CD4-positive, alpha-beta T cell treated with Interferon gamma for 1 hour (primary cell): ENCODE measurements at places on chromosomes 5 and 9.
A peak's percentile ranks its signal among the peaks of the same experiment; 100 is the strongest.

GRCh38 chr9:71147368-71147767, 25.9 kb upstream of the TRPM3 start:
- DNase-seq = no peak

DNA sequence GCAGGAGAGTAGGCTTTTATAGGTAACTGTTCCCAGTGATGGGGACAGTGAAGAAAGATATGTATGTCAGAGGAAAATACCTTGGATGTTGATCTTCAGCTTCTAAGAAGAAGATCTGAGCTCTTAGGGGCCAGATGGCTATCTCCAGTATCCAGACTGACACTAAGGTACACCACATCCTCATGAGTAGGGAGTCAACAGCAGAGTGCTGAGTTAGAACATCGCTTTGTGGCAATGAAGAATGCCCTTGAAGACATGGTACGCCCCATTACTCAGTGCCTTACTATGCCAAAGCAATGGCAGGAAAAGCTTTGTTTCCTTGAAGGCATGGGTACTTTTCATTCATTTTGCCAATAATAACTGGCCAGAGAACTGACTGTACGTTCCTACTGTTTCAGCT, 263.7 kb downstream of the CEMIP2 start:
- DNase-seq = no peak

- DNase-seq = no peak
Observed at GRCh38 chr9:37564916-37565315, 11.3 kb downstream of the FBXO10 start.

DNA sequence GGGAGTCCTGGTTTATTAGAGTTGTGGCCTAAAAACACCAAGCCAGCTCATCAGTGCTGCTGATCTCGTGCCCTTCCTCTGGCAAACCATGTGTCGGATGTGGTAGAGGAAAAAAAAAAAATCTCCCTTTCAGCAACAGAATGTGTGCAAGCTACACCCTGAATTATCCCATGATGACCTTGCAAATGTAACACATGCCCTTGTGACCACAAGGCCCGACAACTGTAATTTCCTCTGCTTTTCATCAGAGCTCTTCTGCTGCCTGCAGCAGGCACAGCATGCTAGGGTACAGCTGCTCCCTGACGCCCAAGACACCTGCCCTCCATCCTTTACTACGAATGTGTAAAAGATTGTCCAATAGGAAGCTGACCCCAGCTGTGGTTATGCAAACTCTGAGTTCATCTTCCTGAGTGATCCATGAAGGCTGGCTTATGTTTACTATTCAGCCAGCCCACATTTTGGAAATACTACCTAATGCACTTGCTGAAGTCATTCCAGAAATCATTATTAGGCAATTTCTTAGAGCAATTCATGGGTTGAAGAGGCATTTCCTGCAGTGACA, 14.6 kb upstream of the BNC2 start:
- DNase-seq = peak; percentile 4

DNA sequence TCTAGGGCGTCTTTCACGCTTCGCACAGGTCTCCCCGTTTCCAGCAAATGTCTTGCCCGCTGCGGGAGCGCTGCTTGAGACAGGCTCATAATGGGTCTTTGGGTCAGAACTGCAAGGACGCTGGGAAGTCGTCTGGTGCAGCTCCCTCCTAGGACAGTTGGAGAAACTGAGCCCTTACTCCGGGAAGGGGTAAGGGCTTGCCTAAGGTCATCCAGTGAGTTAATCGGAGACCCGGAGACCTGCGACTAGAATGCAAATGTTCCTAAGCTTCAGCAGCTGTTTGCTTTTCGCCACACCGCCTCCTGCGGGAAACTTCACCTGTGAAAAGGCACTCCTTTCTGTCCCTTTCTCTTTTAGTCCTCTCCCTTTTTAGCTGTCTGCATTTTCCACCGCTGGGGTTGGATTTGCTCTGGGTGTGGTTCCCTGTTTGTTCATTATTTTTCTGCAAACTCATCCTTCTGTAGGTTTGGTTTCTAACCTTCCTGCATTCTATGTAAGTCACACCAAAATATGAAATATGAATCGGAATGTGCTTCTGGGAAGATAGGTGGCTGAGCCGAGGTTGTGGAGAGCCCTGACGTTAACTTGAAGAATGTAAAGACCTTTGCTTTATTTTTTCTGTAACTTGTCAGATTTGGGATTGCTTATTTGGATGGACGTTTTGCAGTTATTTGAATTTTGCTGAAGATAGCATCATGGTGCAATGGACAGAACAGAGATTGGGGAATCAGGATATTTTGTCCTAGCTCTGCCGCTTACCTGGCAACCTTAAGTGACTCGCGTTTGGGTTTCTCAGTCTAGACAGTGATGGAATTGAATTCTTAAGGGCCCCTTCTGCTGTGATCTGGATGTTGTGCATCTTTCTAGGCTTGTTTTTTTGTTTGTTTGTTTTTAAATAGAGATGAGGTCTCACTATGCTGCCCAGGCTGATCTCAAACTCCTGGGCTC, 909 bp downstream of the SLC36A1 start:
- DNase-seq = peak; percentile 7
